ENCODE measurements at places on chromosomes 2 and 18.

- DNase-seq: no peak
These were observed 52.0 kb downstream of the FECH start for GRCh38 chr18:57534511-57534909.

- no peak for DNase-seq
These were observed 226.3 kb upstream of the UBE2E3 start for GRCh38 chr2:180753809-180754761.

DNA sequence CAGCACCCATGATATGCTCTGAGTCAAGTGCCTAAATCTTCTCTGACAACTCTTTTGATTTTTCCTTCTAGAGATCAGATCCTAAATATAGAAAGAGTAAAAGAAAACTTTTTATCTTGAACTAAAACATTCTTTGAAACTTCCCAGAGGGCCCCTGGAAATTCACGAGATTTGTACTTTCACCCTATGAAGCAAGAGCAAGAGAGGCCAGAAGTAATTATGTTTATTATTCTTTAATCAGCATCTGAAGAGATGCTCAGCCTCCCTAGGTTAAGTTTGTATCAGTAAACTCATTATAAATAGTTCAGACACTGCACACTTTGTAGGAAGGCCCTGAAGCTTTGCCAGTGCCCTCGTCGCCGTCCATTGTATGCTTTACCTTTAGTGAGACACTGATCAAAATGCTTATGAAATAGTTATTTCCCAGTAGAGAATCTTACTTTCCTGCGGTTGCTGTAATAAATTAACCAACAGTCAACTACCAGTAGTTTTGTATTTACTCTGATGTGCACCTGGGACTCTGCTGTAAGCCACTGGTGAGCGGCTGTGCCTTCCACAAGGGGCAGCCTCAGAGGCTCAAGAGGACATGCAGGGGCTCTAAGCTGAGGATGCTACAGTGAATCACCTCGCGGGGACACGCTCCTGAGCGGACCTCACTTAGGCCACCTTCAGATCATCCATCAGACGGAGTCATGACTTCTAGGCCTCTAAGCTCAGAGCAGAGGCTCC is 71.9 kb downstream of the BIN1 start:
- no peak for DNase-seq

GRCh38 chr2:73054980-73055379 is 16.5 kb downstream of the SFXN5 start:
- no peak for DNase-seq

DNA sequence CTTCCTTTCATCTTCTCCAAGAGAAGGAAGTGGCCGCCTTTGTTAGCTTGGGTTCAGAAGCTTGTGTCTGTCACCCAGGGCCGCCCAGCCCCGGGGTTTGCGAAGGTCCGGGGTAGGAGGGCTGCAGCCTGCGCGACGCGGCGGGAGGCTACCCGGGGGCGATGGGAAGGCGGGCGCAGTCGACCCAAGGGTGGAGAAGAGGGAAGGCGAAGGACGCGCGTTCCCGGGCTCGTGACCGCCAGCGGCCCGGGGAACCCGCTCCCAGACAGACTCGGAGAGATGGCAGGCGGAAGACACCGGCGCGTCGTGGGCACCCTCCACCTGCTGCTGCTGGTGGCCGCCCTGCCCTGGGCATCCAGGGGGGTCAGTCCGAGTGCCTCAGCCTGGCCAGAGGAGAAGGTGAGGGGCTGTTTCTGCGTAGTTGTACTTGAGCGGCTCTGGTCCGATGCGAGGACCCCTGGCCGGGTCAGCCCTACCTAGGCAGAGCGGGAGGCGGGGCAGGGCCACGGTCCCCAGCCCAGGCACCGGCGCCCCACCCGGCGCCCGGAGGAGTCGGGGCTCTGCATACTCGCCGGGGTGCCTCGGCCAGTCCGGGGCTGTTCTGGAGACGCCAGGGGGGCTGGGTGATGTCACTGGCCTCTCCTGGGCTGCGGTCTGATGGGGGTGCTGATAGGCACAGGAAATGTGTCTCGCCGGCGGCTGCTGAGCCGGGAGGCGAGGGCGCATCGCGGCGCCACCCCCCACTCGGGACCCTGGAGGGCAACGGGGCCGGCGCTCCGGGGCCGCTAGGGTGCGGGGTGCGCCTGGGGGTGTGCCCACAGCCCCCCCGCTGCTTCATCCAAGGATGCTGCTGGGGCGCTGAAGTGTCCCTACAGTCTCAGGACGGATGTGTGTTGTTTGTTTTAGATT is at the start of gene QPCT:
QPCT (plus strand) TSS at position 178 of the 909 bp plus-strand sequence; CDS start at position 280, 102 bp downstream.
- DNase-seq: no peak

GRCh38 chr18:33239298-33239697 is 201.2 kb downstream of the CCDC178 start:
- DNase-seq: no peak

GRCh38 chr2:71992036-71992435 is 155.6 kb downstream of the CYP26B1 start:
- DNase-seq: no peak

- DNase-seq: no peak
These were observed 678.7 kb downstream of the EPHA4 start for GRCh38 chr2:220893411-220893810.

DNA sequence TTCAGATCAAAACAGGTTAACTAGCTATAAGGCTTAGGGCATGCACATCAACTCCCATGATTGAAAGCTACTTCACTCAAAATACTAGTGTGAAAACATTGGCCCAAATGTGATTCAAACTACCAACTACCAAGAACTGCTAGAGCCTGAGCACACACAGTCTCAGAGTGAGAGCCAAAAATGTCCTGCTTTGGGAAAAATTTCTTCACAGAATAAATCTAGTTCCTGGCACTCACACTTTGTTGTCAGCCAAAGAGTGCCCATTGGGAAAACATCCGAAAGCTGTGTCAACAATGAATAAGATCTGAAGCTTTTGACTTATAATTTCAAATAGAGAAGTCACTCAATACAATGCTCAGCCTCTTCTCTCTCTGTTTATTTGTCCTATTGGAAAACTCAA is 182.7 kb downstream of the LRATD1 start:
- DNase-seq: no peak

DNA sequence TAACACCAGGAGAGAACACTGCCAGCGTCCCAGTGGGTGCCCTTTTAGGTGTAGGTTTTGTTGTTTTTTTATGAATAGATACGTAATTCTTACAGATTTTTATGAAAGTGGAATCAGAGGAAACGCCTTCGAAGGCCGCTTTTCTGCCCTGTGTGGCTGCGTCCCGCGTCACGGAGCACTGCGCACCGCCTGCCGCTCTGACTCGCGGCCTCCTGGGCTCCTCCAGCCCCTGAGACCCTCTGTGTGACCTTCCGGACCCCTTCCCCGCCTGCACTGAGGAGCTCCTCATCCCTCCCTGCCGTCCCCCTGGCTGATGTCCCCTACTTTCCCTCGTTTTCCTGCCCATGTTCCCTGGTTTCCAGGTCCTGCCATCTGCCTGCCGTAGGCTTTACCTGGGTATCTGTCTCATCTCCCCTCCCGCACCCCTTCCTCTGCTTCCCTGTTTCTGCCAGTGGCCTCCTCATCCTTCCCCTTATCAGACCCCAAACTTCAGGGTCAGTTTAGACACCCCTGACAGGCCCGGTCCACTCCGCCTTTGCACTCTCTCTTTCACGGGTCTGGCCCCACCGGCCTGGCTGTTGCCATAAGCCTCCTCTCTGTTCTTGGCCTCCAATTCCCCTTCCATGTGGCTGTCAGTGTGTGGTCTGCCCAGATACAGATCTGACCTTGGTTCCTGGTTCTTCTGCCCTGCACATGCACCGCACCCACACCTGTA is 32.7 kb downstream of the PDIA6 start:
- DNase-seq: no peak

- no peak for DNase-seq
These were observed 31.7 kb upstream of the GPR17 start for GRCh38 chr2:127614246-127614645.

DNA sequence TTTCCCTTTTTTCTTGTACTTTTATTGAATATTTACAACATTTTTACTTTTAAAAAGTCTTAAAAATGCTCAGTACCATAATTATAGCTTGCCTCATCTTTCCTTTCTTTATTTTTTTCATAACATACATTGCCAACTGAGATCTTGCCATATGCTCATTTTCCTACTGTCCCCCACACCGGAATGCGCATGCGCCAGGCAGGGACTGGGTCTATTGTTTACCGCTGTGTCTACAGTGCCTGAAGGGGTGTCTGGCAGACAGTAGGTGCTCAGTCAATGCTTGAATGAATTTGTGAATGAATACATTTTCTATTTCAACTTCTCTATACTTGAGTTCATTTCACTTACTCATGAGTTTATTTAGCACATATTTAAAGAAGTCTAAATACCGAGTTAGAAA is 158.0 kb downstream of the CYP26B1 start:
- no peak for DNase-seq

- DNase-seq: no peak
These were observed 36.9 kb downstream of the MBP start for GRCh38 chr18:77095391-77096371.

DNA sequence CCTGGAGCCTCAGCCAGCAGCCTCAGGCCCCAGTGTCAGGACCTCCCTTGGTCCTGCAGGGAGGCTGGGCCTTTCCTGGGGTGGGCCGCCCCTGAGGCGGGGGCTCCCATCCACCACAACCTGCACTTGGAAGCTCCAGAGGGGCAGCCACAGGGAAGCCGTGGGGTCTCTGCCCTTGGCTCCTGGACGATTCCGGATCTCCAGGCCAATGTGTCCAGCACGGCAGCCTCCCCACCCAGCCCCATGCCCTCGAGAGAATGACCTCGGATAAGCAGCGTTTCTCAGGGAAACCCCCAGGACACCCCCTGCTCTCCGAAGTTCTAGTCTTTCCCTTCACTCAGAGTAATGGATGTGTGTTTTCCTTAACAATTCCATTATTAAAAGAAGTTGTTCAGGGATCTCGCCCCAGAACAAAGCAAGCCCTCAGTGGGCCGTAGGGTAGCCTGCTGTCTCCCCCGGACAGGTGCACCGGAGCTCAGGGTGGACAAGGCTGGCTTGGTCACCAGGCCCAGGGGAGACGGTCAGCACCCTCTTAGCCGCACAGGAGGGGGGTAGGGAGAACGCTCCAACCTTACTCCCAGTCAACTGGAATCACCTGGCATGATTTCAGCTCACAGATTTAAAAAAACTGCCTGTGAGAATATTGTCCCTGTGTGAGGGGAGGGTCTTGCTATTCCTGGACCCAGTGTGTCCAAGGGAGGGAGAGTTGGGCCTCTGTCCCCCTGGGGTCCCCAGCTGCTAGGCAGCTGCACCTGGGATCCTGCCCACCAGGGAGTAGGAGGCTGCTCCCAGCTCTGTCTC is 72.2 kb upstream of the OTOS start:
- no peak for DNase-seq

- DNase-seq: no peak
These were observed 45.4 kb downstream of the FER1L5 start for GRCh38 chr2:96687711-96688640.

- DNase-seq: no peak
These were observed 37.1 kb upstream of the LINC00305 start for GRCh38 chr18:64185987-64186386.

- no peak for DNase-seq
These were observed 107.5 kb upstream of the EML6 start for GRCh38 chr2:54615832-54616534.

GRCh38 chr2:197803033-197803444 is 1.4 kb upstream of the PLCL1 start:
- peak; percentile 58 for DNase-seq

DNA sequence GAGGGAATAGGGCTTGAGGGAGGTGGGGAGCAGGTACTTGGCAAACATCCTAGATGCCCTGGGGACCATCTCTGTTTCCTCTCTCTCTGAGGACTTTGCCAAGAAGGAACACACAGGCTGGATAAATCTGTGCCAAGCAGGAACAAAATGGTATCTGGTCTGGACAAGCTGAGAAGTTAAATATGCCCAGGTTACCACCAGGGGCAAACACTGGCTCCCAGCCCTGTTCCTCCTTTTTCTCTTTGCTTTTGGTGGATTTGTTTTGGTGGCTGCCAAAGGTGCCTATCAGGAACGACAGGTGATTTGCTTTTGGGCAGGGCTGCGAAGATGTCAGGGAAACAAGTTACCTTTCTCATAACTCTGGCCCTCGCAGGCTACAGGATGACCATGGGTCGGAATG is 227.5 kb upstream of the SMAD2 start:
- peak; percentile 62 for DNase-seq

DNA sequence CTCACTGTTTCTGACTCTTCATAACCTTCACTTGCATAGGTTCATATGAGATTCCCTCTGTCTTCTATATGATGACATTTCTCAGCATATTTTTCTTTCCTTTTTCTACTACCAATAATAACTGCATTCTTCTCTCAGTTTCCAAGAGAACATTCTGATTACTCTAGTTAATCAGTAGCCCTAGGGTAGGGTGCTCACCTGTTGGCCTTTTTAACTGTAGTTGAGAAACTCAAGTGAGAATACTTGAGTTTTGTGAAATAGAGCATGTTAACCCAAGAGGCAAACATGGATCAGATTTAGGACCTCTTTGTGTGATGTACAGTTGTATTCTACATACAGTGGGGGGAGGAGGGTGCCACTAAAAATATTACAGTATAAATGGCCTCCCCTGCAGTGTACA is 308.0 kb downstream of the CMPK2 start:
- no peak for DNase-seq

DNA sequence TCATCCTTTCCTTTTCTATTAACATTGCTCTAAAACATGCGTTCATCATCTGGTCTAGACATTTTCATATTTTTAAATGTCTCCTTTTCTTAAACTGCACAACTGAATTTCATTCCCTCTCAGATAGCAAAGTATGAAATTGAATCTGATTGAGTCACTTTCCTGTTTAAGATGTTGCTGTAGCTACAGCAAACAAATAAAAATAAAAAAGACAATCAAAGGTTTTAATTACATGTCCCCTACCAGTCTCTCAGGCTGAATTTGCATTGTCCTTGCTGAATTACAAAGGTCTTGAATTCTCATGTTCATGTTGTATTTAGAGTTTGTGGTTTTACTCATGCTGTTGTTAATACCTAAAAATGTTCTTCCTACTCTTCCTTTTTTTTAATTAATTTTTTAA is 537.9 kb upstream of the LRATD1 start:
- no peak for DNase-seq

DNA sequence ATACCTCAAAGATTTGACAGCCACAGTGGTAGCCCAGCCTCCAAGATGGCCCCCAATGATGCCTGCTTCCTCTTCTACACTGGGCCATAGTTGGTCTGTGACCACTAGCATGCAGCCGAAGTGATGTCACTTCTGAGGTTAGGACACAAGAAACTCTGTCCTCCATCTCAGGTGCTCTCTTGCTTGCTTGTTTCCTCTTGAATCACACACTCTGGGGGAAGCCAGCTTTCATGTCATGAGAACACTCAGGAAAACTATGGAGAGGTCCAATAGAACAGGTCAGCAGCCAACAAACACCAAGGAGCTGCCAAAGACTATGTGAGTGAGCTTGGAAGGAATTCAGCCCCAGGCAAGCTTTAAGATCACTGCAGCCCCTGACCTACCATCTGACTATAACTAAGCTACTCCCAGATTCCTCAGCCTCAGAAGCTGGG is 3.3 kb upstream of the ADAM17 start:
- DNase-seq: peak; percentile 31

DNA sequence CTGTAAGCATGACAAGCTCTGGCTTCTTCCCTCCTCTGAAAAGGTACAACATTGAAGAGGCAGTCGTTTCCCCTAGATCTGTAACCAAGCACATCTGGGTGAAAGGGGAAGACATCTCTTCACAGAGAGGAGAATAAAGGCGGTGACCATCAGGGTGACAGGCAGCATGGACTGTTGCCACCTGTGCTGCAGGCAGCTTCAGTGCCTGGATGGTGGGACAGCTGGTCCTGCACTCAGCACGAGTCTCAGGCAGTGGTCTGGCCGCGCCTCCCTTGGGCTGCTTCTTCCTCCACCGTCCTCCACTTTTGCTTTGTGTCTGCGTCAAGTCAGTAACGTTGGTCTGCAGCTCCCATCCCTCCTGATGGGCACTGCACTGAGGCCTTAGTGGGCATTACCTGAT is 264.4 kb downstream of the NEDD4L start:
- DNase-seq: no peak

Data from T47D (cell line).